ENCODE measurements at places on chromosomes 16 and 17. TPM values are rescaled to one million over a fixed set of nuclear protein-coding genes. Genes with fewer than 3 reads are reported as not detected.

The NACA2 gene
- total RNA-seq: not detected

The LPCAT2 gene
- 21.2 TPM for total RNA-seq

The FOXC2 gene
- total RNA-seq: 18.6 TPM

The PPL gene
- 22.7 TPM for total RNA-seq

The ST6GALNAC1 gene
- 0.12 TPM for total RNA-seq

The KRT36 gene
- not detected for total RNA-seq

The SHISA9 gene
- total RNA-seq: 4.8 TPM

The RPL19 gene
- total RNA-seq: 1,483 TPM

The HOXB5 gene
- total RNA-seq: 3.7 TPM

The RMI2 gene
- total RNA-seq: 11.4 TPM

The HEATR9 gene
- not detected for total RNA-seq

The NUPR1 gene
- total RNA-seq: 4.1 TPM

The CACNG1 gene
- total RNA-seq: 25.8 TPM

The ATXN1L gene
- 25.4 TPM for total RNA-seq

The PLA2G10 gene
- total RNA-seq: not detected

The NUBP1 gene
- total RNA-seq: 21.0 TPM

The ANKRD13B gene
- total RNA-seq: 20.8 TPM

The GH2 gene
- total RNA-seq: not detected

The LRRC46 gene
- total RNA-seq: 0.35 TPM

The ADCY9 gene
- 17.2 TPM for total RNA-seq

The CD300A gene
- total RNA-seq: 5.0 TPM

The GRAP gene
- 12.4 TPM for total RNA-seq

The QPRT gene
- 86.2 TPM for total RNA-seq

The CD19 gene
- 1.6 TPM for total RNA-seq

The SECTM1 gene
- 3.6 TPM for total RNA-seq

The SMTNL2 gene
- total RNA-seq: 95.6 TPM

The GAN gene
- 9.1 TPM for total RNA-seq

The CDH13 gene
- 40.6 TPM for total RNA-seq

The ANKS3 gene
- 25.6 TPM for total RNA-seq

The MYOCD gene
- 4.9 TPM for total RNA-seq

The CCL8 gene
- total RNA-seq: 0.64 TPM

The APPBP2 gene
- 47.0 TPM for total RNA-seq

The TAOK1 gene
- total RNA-seq: 51.2 TPM
